Foreskin keratinocyte (primary cell): ENCODE measurements at places on chromosomes 5 and 9. TPM values are rescaled to one million over a fixed set of nuclear protein-coding genes. Genes with fewer than 3 reads are reported as not detected.

GRCh38 chr9:73845954-73846690 lies 651.0 kb upstream of the RORB start:
- no peak for DNase-seq

- DNase-seq: no peak
Measured at GRCh38 chr9:23682352-23682751, 143.7 kb downstream of the ELAVL2 start.

GRCh38 chr9:95055334-95055850 lies 262.1 kb downstream of the FANCC start:
- DNase-seq: no peak

- no peak for DNase-seq
Measured at GRCh38 chr9:70420441-70421271, 6.2 kb upstream of the KLF9 start.

- no peak for DNase-seq
Measured at GRCh38 chr5:157914151-157914788, 55.3 kb upstream of the CLINT1 start.

FBP2 gene
- total RNA-seq: not detected in 2 replicates
